ENCODE measurements at places on chromosomes 4 and X.

DNA sequence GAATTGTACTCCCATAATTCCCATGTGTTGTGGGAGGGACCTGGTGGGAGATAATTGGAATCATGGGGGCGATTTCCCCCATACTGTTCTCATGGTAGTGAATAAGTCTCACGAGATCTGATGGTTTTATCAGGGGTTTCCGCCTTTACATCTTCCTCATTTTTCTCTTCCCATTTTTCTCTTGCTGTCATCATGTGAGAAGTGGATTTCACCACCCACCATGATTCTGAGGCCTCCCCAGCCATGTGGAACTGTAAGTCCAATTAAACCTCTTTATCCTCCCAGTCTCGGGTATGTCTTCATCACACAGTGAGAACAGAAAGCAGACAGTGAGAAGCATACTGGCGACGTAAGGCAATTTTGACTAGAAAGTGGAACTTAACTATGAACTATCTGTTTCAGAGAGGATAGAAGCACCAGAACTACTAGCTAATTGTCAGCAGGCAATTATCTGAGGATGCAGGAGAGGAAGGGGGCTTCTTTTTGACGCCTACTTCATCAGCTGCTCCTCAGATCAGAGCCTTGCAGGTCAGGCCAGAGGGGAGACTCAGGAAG, 8.5 kb upstream of the GPR50 start:
- DNase-seq, result no peak

DNA sequence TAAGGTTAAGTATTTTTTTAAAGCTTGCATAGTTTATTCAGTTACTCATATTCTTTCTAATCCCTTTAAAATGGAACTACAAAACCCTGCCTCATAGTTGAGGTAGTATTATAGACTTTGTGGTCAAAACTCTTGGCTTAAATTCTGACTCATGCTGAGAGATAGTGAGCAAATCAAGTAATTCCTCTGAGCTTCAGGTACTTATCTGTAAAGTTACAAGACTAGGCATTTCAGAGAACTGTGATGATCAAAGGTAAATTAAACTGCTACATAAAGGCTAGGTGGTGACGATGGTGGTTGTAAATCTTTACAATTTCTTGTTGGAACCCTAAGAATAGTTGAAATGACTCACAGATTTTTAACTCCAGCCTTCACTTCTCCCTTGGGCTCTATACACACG, 3.2 kb upstream of the CLOCK start:
- DNase-seq, result no peak

- DNase-seq, result no peak
Measured at GRCh38 chrX:45771114-45771513, 570.4 kb upstream of the DIPK2B start.

DNA sequence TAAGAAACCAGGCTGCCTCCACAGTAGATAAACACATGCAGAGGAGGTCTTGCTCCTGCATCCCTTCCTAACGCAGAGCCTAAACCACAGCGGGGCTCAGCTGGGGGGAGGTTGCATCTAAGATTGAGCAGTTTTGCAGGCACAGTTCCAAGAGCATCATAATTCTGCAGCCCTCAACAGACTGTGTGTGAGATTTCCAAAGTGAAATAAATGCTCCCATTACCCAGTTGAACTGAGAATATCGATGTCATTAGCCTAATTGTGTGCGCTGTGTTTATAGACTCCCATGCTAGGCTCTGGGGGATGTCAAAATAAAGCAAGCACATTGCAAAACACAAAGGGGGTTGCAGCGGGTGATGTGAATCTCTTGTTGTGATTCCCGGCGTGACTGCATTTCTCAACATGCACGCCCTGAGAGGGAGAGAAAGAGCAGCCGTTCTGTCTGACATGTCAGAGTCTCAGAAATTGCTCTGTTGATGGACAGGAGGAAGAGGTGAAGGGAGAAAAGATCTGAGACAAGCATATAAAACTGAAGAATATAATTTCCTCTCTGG, 150.0 kb upstream of the PSAPL1 start:
- DNase-seq, result no peak

GRCh38 chr4:136939781-136940180, 592.5 kb downstream of the PCDH18 start:
- DNase-seq, result no peak

- DNase-seq, result no peak
Measured at GRCh38 chrX:107686792-107687191, 58.5 kb downstream of the PRPS1 start.

- no peak for DNase-seq
Measured at GRCh38 chr4:5110901-5111300, 59.6 kb downstream of the STK32B start.

DNA sequence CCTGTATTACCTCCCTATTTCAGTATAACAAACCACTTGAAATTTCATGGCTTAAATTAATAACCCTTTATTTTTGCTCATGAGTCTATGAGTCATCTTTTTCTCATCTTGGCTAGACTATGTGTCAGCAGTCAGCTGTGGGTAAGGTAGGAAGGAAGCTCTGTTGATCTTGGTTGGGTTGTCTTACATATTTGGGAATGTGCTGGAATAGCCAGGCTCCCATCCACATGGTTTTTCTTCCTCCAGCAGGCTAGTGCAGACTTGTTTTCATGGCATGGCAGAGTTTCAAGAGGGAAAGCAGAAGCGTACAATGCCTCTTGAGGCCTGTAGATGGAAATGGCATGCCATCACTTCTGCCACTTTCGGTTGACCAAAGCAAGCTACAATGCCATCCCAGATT, 89.7 kb downstream of the LINC00632 start:
- DNase-seq, result no peak

GRCh38 chr4:83326546-83326945, 8.1 kb downstream of the HPSE start:
- DNase-seq, result no peak

DNA sequence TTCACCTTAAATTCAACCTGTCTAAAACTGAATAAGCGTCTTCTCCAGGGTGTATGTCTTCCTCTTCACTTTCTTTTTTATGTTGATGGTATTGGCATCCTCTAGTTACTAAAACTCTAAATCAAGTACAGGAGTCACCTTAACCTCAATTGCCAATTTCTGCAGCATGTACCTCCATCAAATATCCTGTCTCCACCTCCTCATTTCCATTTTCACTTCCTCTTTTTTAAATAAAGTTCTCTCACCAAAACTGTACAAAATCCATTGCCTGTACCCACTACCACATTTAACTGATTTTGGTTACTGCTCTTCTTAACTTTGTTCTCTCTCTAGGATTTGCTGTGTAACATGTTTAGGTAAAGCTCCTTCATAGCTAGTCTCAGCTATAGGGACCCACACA, 9.2 kb upstream of the NPFFR2 start:
- no peak for DNase-seq

DNA sequence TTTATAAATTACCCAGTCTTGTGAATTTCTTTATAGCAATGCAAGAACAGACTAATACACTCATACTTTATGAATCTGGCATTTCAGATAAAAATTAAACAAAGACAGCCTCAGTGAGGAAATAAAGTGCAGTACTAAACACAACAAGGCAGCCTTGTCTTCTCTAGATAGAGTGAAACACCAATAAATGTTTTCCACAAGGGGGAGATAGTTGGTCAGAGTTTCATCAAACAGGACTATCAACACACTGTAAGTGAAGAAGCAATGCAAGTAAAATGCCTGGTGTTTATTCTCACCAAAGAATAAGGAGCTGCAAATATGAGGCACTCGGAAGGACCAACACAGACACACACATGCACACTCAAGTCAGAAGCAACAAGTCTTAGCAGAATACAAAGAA, 62.8 kb downstream of the FAM9B start:
- no peak for DNase-seq

- DNase-seq, result no peak
Measured at GRCh38 chr4:164508097-164508496, 245.8 kb upstream of the SMIM31 start.

DNA sequence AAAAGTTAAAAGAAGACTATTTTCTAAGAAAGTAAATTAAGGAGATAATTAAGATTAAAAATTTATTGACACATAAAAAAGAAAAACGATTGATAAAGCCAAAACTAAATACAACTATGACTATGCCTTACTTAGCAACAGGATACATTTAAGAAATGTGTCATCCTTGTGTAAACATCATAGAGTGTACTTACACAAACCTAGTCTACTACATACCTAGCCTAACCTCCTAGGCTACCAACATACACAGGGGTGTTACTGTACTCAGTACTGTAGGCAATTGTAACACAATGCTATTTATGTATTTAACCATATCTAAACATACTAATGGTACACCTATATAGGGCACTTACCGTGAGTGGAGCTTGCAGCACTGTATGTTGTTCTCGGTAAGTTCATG, 108.3 kb downstream of the ANXA10 start:
- no peak for DNase-seq

DNA sequence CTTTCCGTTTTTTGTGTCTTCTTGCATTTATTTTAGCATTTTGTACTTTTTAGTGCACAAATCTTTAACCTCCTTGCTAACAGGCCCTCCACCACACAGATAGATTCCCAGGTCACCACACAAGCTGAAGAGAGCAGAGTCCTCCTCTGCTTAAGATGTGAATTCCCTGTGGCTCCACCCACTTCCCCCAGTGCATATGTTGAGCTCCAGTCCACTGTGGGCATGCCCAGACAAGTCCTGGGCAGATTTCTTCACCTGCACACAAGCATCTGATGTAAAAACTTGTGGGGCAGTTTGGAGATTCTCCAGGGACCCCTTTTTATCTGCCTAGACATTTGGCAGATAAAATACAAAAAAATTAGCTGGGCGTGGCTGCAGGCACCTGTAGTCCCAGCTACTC, 19.8 kb upstream of the PASD1 start:
- no peak for DNase-seq

All from activated CD4-positive, alpha-beta T cell treated with anti-CD3 and anti-CD28 coated beads for 24 hours (primary cell).